GOT3 (cell line): ENCODE measurements at places on chromosomes 5 and 9.

DNA sequence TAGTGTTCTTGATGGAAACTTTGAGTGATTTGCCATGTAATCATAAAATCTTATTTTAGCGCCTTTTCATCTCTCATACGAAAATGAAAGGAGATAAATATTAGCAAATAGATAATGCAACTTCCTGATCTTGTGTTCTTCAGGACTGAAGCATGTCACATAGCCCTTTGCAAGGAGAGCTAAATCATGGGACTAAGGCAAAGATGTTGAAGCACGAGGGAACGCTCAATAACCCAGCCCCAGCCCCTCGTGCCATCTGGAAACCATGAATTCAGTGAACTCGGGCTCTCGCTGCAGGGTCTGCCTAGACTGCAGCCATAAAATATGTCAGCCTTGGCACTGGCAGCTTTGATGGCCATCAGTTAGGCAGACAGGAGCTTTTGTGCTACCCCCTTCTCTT, 58.2 kb downstream of the F2RL2 start:
- DNase-seq: no peak

DNA sequence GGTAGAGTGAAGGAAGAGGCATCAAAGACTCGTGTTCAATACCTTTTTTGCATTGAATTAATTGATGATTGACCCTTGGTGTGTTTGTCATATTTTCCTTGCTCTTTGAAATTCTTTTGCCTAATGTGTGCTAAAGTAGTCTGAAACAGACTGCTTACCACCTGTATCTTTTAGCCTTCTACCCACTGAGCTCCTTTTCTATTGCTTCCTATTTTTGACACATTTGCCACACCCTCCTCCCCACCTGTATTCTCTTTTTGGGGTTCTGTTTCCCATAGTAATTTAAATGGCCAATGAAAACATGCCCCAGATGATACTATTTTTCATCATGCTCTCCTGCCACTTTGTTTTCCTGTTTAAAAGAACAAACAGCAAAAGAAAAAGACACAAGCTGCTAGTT, 78.5 kb downstream of the ZCCHC7 start:
- DNase-seq: no peak

GRCh38 chr9:5869315-5870019, 21.2 kb upstream of the MLANA start:
- DNase-seq: no peak

GRCh38 chr5:77560677-77561263, 68.7 kb upstream of the WDR41 start:
- no peak for DNase-seq

GRCh38 chr5:58759745-58760144, 176.9 kb downstream of the RAB3C start:
- no peak for DNase-seq

GRCh38 chr5:84091127-84091799, 293.4 kb downstream of the EDIL3 start:
- DNase-seq: no peak

DNA sequence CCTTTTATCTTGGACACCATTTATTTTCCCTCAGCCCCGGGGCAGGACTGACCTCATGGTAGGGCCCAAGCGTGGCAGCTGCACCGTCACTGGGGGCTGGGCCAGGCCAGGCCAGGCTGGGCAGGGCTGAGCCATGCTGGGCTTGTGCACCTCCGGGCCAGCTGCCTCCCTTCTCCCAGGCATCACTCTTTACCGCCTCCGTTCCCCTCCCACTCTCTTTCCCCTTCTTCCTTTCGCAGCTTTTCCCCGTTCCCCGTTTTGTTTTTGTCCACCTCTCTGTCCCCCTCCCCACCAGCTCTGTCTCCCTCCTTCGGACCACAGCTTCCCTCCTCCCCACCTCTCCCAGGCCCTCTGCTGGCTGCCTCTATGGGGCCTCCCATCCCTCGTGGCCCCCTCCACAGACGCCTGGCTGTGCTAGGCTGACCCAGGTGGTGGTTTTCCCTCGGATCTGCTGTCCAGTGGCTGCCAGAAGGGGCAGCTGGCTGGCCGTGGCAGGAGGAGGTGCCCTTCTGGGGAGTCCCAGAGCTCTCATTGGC, 17.9 kb downstream of the FGF18 start:
- no peak for DNase-seq

- no peak for DNase-seq
These were observed 58.2 kb upstream of the CER1 start for GRCh38 chr9:14780693-14781092.

GRCh38 chr9:18678821-18679590, 205.1 kb downstream of the ADAMTSL1 start:
- no peak for DNase-seq

DNA sequence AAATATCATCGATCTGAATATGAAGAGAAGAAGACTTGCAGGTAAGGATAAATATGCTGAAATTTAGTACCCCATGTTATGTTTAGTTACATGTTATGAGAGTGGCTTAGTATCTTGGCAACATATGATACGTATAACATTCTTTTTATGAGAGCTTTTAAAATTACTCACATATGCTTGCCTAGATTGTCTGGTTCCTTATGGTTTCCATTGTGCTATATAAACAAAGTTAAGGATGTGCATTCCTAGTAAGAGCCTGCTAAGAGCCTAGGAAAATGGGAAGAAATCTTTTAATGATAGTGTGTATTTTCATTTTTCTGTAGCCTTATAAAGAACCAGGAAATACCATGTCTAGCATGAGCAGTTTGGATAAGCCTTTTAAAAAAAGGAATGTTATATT, 112.0 kb upstream of the KCNN2 start:
- no peak for DNase-seq

GRCh38 chr5:311963-312362, 9.6 kb upstream of the AHRR start:
- DNase-seq: no peak

GRCh38 chr5:126577415-126577814, 17.6 kb downstream of the ALDH7A1 start:
- DNase-seq: no peak

- no peak for DNase-seq
These were observed 4.3 kb downstream of the MGAT4B start for GRCh38 chr5:179802207-179802883.

GRCh38 chr5:74420947-74421346, 219.6 kb downstream of the ENC1 start:
- DNase-seq: no peak

DNA sequence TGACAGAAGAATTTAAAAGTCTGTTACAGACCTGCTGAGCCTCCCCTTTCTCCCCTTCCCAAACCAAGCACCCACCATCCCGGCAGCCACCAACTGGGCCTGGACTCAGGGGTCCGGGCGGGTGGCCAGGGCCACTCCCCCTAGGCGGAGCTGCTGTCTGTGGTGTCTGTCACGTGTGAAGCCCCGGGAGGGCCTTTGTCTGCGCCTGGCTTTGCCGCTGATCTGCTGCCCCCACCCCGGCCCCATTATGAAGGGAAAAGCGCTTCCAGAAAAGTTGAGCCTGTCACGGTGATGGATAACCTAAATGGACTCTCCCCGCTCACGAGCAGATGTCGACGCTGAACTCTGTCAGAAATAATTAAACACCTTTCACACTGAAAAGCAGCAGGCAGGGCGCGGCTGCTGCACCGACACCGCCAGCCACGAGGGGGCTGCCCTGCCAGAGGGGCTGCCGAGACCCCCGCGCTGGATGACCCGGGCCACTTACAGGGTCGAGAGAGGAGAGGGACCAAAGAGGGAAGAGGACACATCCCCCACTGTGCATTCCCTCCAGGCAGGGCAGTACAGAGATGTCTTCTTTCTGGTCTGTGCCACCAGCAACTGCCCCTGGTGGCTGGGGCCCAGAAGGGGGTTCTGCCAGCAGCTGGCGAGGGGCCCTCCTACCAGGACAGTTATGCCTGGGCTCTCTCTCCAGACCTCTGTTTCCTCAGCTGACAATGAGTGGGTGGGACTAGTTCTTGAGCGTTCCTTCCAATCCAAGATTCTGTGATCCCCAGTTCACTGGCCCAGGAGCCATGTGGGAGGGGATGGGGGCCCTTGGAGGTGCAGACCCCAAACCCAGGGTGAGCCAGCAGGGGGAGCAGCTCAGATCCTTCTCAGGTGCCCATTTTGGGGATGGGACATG, 36.0 kb upstream of the BARHL1 start:
- no peak for DNase-seq

DNA sequence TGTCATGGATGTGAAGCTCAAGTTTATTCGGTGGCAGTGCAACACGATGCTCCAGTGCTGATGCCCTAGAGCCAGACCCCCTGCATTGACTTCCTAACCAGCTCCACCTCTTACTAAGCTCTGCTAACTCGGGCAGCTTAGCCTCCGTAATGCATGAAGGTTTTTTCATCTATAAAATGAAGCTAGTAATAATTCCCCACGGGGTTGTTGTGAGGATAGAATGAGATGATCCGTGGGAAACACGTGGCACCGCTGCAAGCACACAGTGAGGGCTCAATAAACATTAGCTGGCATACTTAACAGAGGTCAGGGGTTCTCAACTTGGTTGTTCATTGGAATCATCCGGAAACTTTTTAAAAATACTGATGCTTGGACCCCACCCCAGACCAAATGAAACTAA, 6.8 kb downstream of the ENC1 start:
- no peak for DNase-seq

GRCh38 chr5:134003064-134003816, 1.5 kb downstream of the VDAC1 start:
- no peak for DNase-seq
